GM23248 (cell line): ENCODE measurements at places on chromosomes 4 and X.

DNA sequence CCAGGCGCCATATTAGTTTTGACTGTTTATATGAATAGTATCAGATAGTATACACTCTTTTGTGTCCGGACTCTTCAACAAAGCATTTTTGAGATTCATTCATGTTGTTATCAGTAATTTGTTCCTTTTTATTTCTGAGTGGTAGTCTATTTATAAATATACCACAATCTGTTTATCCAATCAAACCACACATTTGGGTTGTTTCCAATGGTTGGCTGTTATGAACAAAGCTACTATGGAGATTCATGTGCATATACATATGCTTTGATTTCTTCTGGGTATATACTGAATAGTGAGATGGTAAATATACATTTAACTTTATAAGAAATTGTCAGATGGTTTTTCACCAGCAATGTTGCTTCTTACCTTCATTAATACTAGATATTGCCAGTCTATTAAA is 36.8 kb upstream of the TAPT1 start:
- no peak for DNase-seq

GRCh38 chr4:56289934-56290333 is 97.4 kb downstream of the AASDH start:
- peak; percentile 17 for DNase-seq

DNA sequence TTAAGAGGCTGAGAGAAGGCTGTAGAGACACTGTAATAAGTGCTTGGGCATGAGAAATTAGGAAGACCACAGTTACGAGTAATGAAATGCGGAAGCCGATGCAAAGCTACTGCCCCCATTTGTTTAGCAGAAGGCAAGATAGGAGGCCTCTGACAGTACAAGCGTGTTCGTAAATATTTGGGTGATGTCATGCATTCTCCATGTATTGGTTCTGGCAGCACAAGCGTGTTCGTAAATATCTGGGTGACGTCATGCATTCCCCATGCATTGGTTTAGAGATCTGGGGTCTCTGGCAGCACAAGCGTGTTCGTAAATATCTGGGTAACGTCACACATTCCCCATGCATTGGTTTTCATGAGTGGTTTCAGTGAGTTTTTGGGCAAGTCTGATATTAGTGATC is 661.5 kb upstream of the FRG1 start:
- no peak for DNase-seq

GRCh38 chr4:175823015-175823742 is 11.1 kb upstream of the GPM6A start:
- DNase-seq: no peak

- DNase-seq: no peak
These were observed 31.3 kb downstream of the NIPAL1 start for GRCh38 chr4:48047896-48048295.

DNA sequence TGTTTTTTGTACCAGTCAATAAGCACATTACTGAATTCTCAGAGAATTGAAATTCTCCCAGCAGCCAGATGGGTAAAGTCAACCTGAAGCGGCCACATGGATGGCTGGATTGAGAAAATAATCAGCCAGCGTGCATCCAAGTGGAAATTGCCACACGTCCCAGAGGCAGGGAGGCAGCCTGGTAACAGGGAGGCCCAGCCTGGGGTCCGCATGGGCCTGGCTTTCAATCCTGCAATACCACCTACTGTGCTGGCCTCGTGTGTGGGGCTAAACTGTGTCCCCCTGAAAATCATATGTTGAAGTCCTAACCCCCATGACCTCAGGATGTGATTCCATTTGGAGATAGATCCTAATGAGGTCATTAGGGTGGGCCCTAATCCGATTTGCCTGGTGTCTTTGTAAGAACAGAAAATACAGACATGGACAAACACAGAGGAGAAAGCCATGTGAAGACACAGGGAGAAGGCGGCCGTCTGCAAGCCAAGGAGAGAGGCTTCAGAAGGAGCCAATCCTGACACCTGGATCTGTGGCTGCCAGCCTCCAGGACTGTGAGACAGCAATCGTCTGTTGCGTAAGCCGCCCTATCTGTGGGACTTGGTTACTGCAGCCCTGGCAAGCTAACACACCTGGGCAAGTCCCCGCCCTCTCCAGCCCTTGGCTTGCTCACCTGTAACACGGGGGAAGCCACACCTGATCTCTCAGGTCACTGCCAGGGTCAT is 90.3 kb downstream of the JAKMIP1 start:
- DNase-seq: no peak

DNA sequence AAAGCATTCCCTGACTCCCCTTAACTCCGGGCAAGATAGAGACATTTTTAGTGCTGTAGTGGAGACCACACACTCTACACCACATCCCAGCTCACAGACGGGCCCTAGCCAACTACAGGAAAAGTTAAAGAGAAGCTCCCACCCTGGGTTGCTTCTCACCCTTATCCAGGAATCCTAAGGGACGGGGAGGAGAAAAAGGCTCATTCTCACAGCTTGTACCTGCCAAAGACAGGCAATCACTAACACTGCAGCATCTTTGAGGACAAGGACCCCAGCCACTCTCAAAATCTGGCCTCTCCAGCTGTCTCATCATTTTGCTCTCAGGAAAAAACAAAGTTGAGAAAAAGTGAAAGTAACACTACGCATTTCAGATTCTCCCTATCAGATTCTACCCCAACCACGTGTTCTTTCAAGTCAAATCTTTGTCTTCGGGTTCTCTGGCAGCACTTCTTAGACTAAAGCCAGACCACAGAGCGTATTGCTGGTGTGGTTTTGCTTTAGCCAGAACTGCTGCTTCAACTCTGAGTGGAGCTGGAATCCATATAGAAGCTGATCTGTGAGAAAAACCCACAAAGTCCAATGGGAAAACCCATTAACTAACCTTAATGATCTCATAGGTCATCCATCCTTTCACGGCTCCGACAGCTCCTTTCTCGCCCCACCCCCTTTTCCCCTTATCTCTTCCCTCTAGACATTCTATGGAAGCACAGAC is 605.9 kb upstream of the DIPK2B start:
- DNase-seq: peak; percentile 82

GRCh38 chr4:78360466-78360865 is 191.1 kb upstream of the ANXA3 start:
- no peak for DNase-seq

GRCh38 chrX:56797574-56798338 is 68.7 kb downstream of the NBDY start:
- peak; percentile 5 for DNase-seq

- no peak for DNase-seq
These were observed 947.7 kb upstream of the SLIT2 start for GRCh38 chr4:19304028-19304427.

- no peak for DNase-seq
These were observed 68.5 kb downstream of the FGFBP1 start for GRCh38 chr4:15870079-15870478.

DNA sequence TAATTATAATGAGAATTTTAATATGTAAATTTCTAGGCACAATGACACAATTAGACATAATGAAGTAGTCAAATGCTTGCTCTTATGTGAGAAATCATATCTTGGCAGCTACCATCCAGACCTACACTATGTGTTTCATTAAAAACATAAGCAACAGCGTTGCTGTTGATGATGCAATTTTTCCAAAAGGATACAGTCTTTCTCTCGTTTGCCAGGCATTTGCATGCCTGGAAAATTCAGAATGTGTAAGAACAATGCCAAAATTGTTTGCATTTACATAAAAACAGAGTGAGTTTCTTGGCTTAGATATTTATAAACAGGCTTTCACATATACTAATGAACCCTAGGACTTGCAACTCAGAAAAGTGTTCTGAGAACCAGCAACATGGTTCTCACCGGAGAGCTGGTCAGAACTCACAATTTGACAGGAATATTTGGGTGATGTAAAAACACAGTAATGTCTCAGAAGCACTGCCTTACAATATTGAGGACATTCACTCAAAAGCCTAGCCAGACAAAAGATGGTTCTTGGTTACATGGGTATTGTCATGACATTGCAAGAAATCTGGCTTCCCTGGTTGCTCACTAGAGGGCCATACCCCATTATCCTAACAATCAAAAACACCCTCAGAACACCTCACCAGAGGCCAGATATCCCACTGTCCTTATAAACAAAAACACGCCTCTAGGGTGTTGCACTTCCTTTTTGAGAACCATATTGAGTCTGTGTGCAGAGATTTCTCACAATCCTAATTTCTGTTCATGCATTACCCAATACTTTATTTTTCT is 1029.0 kb upstream of the AGA start:
- no peak for DNase-seq

DNA sequence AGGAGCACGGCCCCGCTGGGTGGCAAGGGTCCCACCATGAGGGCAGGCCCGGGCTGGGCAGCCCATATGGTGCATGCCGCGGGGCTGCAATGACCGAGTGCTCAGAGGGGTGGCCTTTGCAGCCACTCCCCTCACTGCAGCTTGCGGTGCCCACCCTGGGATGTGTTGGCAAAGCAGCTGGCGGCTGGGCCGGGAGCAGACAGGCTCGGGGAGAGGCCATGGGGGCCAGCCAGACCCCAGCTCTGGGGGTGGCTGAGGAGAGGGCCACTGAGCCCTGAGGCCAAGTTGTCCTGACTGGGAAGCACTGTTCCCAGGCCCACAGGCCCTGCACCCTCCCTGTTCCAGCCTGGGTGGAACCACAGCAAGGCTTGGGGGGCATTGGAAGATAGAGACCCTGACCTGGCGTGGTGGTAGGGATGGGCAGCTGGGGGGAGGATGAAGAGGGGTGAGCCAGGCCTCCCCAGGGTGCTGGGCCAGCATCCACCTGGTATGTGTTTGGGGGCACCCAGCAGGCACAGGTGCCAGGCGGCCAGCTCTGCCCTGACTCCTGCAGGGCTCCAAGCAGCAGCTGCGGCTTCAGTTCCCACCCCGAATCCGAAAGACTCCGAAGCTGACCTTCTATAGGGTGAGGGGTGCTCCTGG is 18.4 kb upstream of the RNF4 start:
- no peak for DNase-seq

DNA sequence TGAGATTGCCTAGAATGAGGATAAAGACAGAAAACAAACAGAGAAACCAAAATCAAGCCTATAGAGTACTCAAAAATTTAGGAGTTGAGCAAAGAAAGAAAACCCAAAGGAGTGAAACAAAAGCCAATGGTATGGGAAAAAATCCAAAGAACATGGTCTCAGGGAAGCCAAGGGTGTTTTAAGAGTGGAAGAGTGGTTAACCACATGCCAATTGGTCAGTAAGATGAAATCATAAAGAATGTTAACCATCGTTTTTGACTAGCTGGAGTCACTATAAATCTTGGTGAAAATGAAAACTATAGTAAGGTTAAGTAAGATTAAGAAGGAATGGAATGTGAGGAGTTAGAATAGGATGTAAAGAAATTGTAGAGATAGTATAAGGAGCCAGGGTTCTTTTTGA is 64.7 kb upstream of the RPL34 start:
- DNase-seq: no peak

DNA sequence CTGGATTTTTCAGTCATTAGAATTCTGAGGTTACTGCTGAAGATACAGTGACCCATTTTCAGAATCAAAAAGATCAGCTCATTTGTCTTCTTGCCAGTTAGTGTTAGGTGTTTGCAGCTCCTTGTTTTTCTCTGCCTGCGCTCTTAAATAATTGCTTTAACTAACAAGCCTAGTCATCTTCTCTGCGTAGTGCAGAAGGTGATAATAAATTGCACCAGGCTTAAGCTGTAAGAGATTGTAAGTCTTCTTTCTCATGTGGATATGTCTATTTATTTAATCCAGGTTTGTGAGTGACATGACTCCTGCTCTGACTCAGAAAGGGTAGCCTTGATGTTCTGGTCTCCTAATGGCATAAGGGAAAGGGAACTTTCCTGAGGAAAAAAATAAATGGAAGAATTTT is 167.2 kb downstream of the CEP135 start:
- DNase-seq: no peak

- DNase-seq: peak; percentile 24
These were observed 156.7 kb upstream of the EOLA2 start for GRCh38 chrX:150094996-150095395.

DNA sequence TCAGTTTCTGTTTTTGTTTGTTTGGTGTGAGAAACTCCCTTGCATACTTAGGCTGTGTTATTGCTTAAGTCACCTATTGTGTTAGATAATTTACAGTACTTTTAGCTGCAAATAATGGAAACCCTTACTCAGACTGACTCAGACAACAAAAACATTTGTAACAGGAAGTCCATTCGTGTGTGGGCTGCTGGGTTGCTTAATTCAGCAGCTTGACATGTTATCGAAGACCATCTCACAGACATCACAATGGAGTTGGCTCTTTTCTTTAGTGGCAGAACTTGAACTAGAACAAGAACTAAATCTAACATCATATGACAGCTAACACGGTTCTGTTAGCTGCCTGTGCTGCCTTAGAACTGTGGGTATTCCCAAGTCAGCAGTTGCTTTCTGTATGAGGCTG is 9.9 kb upstream of the GABRE start:
- DNase-seq: peak; percentile 88

DNA sequence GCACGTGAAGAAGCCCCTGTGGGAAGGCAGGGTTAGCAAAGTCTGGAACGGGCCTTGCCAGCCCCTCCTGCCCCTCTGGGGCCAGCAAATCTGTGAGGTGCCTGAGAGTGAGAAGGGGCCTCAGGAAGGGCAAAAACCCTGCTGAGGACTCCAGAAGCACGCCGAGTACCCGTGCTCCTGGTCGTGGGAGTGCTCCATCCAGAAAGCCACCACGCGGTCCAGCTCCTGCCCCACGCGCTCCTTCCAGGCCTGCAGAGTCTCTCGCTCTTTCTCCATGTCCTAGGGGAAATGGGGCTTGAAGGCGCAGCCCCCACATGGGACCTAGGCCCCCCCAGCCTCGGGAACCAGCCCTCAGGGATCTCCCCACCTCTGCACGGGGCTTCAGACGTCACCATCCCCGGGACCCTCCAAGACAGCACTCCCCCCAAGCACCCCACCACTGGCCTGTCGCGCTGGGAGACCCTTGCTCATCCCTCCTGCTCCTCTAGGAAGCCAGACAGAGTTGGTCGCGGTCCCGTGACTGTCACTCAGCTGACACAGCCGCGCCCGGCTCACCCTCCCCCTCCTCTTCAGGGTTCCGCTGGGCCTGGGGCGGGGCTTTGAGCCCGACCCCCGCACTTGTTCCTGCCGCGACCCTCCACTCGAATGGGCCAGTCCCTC is at the start of gene RENBP:
RENBP (minus strand) TSS at position 504 of the 660 bp plus-strand sequence; CDS start at position 471, 33 bp downstream.
- DNase-seq: no peak

GRCh38 chrX:137565921-137566745 is at the start of gene ZIC3:
ZIC3 (plus strand) TSS chrX:137566127; CDS start chrX:137566692, 565 bp downstream.
- DNase-seq: peak; percentile 35

GRCh38 chrX:140206657-140207056 is 241.3 kb upstream of the CXorf66 start:
- DNase-seq: no peak
